ENCODE measurements at places on chromosomes 2 and 18. TPM values are rescaled to one million over a fixed set of nuclear protein-coding genes. Genes with fewer than 3 reads are reported as not detected.

MDH1B gene
- 0.09 TPM for total RNA-seq

SMCHD1 gene
- total RNA-seq: 142 TPM

BZW1 gene
- 264 TPM for total RNA-seq

MAPK4 gene
- total RNA-seq: not detected

REG3G gene
- not detected for total RNA-seq

PDE1A gene
- total RNA-seq: not detected

AGXT gene
- not detected for total RNA-seq

ABHD1 gene
- 0.52 TPM for total RNA-seq
